KBM-7 (cell line): ENCODE measurements at places on chromosomes 2 and 18.

GRCh38 chr2:163604941-163605555, 130.8 kb downstream of the FIGN start:
- no peak for DNase-seq

DNA sequence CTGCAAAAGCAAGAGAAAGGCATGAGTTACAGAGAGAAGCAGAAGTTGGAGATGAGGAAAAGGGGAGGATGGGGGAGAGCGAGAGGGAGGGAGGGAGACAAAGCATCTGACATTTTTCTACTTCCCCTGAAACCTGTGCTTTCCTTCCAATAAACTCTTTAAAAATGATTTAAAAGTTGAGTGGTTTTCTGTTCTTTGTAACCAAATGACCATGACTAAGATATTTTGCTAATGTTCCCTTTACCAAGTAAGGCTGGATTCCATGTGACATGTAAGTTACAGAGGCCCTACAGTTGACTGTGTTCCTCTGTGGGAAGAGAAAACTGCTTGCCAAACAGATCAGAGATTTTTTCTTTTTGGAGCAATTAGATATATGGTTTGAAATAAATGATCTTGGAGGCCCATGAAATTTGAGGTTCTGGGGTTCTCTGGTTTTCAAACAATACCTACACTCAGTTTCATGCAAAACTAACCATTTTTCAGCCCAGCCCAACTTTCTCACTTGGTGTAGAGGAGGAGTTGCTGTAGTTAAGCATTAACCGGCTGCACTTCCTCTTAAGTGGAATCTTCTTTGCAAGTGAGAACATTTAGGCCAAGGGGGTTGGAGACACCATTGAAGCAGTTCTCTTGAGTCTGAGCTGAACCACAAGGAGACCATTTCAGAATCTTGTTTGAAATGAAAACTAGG, 34.5 kb downstream of the INSIG2 start:
- peak; percentile 33 for DNase-seq

DNA sequence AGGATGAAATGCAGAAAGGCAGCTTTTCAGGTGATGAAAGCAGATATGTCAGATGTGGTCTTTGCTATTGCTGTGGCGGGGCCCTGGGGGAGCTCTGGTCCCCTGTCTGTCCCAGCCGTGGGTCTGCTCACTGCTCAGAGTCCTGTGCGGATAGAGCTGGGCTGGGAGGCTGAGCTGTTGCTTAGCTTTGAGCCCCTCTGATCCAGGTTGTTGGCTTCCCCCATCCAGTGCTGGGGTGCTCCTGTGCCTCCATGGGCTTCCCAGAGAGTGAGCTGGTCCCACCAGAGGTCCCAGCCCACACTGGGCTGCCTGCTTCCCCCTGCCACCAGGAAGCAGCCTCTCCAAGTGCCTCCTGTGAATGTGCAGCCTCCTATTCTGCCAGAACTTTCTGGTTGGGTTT, 55.4 kb downstream of the SH3RF3 start:
- DNase-seq: no peak

- no peak for DNase-seq
Observed at GRCh38 chr2:12501469-12502158, 215.1 kb upstream of the TRIB2 start.

DNA sequence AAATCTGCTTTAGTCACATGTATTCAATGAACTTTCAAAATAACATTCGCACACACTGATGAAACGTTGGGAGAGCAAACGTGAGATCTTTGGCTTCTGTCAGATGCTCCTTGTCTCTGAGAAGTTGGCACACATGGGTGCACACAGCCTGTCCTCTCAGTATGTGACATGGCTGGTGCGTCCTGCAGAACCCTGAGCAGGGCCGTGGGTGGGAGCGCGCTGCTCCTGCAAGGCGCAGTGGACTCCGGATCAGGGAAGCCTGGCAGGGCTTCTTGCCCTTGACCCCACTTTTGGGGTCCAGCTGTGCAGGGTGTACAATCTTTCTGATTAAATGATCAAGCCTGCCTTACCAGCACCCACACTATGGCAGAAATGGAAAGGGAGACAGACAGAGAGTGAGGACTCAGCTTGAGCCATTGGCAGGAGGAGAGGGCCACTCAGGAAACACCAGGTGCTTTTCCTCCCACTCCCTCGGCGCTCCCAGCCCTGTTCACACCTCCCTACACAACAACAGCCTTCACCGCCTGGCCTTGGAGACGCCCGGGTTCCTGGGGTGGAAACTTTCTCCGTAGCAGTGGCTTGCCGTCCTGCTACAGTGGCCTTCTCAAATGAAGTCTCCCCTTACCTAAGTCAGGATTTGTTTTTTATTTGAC, 108.4 kb upstream of the SNTG2 start:
- no peak for DNase-seq

- peak; percentile 67 for DNase-seq
Observed at GRCh38 chr2:40760071-40760666, 308.3 kb upstream of the SLC8A1 start.

DNA sequence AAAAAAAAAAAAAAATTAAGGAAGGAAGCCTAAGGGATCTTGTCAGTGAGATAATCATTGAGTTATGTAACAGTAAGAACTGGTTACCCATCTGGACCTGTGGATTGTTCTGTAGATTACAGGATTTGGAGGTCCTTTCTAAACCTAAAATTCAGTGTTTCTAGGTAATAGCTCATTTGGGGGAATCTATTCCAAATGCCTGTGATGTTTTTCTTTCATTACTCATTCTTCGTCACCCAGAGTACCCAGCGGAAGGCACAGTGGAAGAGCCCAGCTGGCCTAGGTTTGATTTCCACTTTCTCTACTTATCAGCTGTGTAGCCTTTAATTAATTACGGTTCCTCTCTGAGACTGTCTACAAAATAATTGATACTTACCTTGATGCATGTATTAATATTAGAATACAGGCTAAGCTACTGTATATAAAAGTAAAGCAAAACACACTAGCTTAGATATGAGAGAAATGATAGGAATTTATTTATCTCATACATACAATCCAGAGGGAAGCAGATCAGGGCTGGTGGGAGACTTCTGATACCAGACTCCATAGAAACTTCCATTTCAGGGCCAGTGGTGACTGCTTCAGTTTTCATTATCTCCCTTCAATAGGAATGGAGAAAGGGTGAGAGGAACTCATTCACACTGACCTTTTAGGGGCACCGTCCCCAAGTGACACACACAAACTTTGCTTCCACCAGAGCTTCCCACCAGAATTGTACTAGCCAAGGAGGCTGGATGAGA, 115.8 kb upstream of the NOSTRIN start:
- DNase-seq: no peak

DNA sequence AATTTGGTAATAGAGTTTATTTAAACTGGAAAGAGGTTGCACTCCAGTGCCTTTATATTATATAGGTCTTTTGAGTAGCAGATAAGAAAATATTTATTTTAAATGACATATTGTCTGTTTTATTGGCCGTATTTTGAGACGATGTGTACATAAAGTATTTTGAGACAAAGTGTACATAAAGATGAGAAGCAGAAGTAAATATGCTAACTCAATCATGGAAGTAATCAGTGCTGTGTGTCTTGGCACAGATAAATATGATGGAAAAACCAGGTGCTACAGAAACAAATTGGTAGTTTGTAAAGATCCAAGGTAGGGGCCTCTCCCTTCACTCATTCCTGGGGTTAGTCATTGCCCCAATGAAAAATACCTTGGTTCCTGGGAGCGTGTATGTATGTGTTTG, 382.9 kb downstream of the DSEL start:
- no peak for DNase-seq

- DNase-seq: no peak
Observed at GRCh38 chr2:113058998-113059960, at the start of gene IL36RN. Gene IL36RN (plus strand): TSS chr2:113059198. CDS start chr2:113059439, 241 bp downstream.
